ENCODE measurements at places on chromosomes 5 and 9.

DNA sequence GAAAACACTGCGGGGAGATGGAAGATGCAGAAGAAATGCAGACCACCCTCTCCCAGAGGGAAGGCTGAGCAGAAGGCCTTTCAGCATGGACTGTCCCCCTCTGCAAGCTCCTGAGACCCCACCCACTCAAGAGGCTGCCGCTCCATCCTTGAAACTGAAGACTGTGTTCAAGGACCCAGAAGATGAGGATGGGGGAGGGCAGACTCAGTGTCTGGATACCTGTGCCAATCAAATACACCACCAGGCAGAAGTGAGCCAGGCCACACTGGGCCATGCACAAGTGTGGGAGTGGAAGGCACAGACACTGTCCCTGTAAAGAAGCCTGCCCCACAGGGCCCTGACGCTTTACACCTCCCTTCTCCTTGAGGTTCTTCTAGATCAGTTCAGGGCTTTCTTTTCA is 40.0 kb upstream of the IPPK start:
- DNase-seq = no peak

DNA sequence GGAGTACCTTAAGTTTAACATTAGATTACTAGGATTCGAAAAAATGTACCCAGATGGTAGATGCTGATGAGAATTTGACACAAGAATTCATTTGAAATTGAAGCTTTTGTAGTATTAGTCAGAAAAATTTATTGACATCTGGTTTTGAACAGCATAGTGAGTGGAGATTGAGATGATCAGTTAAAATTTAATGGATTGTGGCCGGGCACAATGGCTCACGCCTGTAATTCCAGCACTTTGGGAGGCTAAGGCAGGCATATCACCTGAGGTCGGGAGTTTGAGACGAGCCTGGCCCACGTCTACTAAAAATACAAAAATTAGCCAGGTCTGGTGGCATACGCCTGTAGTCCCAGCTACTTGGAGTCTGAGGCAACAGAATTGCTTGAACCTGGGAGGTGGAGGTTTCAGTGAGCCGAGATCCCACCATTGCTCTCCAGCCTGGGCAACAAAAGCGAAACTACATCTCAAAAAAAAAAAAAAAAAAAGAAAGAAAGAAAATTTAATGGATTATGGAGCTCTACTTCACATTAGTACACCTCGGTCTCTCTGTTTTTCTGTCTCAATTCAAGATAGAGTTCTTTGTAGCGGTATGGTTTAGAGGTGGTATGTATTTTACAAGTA is 21.0 kb downstream of the NDFIP1 start:
- DNase-seq = no peak

GRCh38 chr5:34695275-34696027 is 39.3 kb downstream of the RAI14 start:
- DNase-seq = no peak

DNA sequence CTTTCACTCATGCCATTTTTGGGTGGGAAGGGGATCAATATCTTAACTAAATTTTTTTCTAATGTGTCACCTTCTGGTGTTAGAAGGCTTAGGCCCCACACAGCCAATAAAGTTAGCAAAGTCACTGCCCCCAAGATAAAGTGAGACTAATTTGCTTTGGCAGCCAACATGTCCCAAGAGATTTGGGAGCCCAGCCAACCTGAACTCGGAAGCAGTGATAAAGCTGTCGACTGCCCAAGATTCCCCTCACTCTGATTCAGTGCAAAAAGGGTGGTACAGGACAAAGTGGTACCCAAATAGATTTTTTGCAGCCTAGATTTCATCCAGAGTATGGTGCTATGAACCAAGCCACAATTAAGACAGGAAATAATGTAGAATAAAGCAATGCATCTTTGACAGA is 572.5 kb upstream of the ARRDC3 start:
- no peak for DNase-seq

All from T-helper 22 cell (primary cell).